ENCODE measurements at places on chromosomes 7 and 10.

GRCh38 chr10:35412003-35412723 lies 75.9 kb downstream of the CCNY start:
- peak; percentile 41 for DNase-seq

DNA sequence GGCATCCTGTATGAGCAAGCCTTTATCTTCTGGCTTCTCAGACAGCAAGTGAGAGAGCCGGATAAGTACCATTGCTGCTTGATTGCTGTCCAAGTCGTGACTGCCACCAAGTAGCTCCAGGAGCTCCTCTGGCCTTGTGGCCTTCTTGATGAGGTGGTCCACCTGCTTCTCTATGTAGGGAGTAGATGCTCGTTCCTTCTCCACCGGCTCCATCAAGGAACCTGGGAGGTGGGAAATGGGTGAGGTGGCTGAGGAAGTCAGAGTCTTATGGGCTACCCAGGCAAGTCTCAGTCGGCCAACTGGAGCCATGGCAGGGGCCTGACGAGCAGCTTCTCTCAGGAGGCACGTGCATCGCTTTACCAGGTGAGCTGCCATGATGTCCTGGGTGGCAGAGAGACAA lies 2.6 kb downstream of the TBRG4 start:
- no peak for DNase-seq

DNA sequence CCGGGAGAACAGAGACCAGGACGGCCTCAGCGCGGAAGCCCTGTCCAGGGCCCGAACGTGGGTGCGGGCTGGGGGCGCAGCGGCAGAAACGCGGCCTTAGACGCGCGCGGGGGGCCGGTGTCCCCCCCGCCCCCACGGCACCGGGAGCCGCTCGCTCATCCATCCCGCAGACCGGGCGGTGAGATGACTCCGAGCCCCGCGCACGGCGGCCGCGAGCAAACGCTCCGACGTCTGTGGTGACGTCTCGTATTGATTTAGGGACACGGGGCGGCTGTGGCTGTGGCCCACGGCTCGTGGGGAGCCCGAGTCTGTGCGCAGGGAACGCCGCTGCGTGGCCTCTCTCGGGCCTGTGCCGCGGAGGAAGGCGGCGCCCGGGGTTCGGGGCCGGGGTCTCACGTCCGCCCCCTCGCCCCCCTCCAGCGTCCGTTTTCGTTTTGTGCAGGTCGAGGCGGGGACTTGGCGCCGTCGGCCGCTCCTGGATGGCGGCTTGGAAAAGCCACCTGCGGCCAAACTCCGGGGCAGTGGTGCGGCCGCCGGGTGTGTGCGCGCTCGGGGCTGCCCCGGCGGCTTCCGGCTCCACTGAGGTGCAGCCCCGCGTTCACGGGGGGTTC lies 1.0 kb upstream of the NKX6-2 start:
- DNase-seq, result no peak

GRCh38 chr10:33573606-33574005 lies 239.1 kb upstream of the NRP1 start:
- no peak for DNase-seq

GRCh38 chr7:87624628-87625027 lies 3.6 kb upstream of the RUNDC3B start:
- DNase-seq, result no peak

DNA sequence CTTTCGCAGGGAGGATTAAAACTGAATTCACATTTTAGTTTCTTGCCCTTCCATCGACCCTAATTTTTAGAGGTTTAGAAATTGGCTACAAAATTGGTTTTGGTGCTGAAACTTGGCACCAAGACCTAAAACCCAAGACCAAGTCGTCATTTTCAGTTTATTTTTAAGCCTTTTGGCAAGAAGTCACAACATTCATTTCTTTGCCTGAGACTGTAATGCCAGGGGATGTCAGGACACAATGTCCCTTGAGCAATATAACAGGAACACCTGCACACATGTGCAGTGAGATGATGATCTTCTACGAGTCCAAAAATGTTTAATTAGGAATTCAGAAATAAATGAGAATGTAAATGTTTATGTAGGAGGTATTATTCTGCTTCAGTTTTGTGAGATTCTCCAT lies 335.4 kb upstream of the ANKRD30A start:
- no peak for DNase-seq

DNA sequence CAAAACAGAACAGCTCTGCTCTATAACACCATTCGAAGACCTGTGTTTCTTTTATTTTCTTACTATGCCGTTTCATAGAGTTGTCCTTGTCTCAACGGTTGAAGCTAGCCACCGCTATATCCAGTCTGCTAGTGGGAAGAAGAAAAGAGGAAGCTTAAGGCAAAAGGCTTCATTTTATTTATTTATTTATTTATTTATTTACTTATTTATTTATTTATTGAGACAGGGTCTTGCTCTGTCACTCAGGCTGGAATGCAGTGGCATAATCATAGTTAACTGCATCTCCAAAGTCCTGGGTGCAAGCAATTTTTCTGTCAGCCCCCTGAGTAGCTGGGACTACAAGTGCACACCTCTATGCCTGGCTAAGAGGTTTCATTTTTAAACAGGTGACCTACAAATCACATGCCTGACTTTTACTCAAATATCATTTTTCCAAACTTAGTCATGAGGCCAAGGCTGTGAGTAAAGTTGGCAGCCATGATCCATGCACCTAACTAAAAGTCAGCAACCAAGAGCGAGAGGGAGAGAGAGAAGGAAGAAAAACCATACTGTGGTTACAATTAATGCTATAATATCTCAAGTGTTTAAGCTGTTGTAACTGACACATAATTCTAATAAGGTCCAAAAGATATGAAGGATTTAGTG lies 1305.3 kb upstream of the LRRTM3 start:
- DNase-seq, result no peak

GRCh38 chr10:131653554-131654470 lies 247.0 kb upstream of the PPP2R2D start:
- DNase-seq, result no peak

DNA sequence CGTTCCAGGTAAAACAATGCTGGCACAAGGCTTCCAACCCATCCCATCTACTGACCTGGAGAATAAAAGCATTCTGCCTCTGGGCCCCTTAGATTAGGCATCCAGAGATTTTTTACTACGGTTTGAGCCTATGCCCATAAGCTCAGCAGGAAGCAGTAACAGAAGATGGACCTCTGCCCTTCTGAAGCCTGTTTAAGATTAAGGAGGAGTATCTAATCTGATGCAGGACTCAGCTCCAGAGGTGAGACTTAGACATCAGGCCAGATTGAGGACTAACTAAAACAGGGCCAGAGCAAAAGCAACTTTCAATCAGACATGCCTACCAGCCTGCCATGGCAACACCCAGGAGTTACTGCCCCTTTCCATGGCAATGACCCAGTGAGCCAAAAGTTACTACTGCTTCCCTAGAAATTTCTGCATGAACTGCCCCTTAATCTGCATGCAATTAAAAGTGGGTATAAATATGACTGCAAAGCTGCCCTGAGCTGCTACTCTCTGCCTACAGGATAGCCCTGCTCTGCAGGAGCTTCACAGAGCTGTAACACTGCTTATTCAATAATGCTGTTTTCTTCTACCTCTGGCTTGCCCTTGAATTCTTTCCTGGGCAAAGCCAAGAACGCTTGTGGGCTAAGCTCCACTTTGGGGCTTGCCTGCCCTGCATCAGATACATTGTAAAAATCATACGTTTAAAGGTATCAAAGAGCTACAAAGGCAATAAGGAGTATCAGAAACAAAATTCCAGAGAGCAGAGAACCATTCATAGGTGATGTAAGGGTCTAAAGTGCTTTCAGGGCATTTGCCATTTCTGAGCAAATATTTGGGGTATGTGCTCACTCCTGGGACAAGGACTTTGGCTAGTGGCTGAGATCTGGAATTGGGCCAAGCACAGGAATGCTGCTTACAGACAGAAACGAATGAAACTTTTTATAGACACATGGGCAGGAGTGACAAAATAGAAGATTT lies 25.0 kb upstream of the CNNM1 start:
- peak; percentile 43 for DNase-seq

GRCh38 chr7:2494191-2495130 lies 18.3 kb upstream of the GRIFIN start:
- DNase-seq, result no peak
